ENCODE measurements at places on chromosomes 12 and 14.
A peak's percentile ranks its signal among the peaks of the same experiment; 100 is the strongest.

GRCh38 chr12:124837958-124838803 is 25.5 kb downstream of the SCARB1 start:
- DNase-seq = peak; percentile 96

- no peak for DNase-seq
Measured at GRCh38 chr14:99463974-99464373, 16.7 kb downstream of the SETD3 start.

- DNase-seq = no peak
Measured at GRCh38 chr14:67417633-67418032, 5.7 kb upstream of the PLEK2 start.

DNA sequence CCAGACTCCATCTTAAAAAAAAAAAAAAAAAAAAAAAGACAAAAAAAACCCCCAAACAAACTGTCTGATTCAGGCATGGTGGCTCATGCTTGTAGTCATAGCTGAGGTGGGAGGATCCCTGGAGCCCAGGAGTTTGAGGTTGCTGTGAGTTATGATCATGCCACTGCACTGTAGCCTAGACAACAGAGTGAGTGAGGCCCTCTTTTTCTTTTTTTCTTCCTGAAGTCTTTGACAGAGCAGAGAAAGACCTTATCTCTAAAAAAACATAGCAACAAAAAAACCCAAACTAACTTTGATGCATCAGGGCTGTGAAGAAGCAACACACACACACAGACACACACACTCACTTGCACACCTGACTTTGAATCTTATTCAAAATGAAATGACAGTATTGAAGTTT is 7.7 kb upstream of the AMN1 start:
- no peak for DNase-seq

DNA sequence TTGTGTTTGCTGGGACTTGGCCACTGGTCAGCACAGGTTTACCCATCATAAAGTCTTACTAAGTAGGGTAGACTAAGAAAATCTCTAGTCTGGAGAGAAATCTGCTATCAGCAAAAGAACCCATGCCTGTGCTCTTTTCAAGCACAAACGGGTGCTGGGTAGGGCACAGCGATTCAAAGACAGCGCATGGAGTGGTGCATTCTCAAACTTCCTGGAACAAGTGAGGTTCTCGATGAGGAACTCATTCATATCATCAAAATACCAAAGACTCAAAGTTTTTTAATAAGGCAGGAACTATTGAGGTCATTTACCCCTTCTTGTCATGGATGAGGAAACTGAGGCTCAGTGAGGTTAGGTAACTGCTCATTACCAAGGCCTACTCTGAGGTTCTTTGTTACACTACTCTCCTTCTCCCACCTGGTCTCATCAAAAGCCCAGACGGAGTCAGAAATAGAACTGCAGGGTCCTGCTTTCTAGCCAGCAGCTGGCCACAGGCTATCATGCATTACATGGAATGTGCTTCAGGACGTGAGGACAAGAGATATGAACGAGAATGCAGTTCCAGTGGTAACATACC is 390.3 kb downstream of the ZFP36L1 start:
- DNase-seq = no peak

GRCh38 chr12:95184121-95184520 is 33.1 kb downstream of the FGD6 start:
- no peak for DNase-seq

GRCh38 chr12:95553197-95553943 is 2.1 kb upstream of the USP44 start:
- no peak for DNase-seq

GRCh38 chr12:96371790-96372699 is 28.2 kb downstream of the CDK17 start:
- DNase-seq = no peak

DNA sequence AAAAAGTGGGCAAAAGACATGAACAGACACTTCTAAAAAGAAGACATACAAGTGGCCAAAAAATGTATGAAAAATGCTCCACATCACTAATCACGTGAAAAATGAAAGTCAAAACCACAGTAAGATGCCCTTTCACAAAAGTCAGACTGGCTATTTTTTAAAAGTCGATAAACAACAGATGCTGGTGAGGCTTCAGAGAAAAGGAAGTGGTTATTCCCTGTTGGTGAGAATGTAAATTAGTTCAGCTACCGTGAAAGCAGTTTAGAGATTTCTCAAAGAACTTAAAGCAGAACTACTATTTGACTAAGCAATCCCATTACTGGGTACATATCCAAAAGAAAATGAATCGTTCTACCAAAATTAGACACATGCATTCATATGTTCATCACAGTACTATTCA is 237.0 kb downstream of the KIF21A start:
- DNase-seq = no peak

GRCh38 chr12:109879351-109880042 is 844 bp downstream of the GLTP start:
- no peak for DNase-seq

DNA sequence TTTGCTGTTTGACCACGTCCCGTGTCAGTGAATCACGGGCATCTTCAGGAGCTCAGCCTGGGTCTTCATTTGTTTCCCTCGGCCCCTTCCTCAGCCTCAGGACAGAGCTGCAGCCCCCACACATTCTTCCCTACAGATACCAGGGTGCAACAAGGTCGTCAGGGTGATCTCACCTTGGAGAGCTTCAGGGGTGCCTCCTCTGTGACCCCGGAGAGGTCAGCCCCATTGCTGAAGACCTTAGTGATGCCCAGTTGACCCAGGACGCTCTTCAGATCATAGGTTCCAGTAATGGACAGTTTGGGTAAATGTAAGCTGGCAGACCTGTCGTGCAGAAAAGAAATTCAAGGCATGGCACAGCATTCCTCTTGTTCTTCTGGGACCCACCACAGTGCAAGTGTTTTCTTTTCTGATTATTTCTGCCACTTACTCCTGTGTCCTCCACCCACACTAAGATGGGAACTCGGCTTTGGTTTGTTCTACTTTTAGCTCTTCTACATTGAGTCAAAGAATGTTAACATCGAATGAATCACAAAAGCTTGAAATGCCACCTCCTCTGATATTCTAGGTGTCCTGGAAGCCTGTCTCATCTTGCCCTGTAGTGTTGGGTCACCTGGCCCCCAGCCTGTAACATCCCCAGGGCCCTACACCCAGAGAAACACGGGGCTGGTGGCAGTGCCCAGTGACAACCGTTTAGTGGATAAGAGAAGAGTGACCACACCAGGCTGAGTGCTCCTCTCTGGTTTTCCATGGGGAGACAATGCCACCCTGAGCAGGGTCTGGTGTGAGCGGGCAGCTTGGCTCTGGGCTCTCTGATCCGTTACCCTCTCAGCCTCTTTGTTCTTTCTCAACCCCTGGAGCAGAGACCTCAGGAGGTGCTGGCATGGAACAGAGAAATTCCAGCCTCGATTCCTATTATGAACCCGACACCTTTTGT is 8.8 kb downstream of the SERPINA1 start:
- no peak for DNase-seq

GRCh38 chr14:102870994-102871831 is 51.2 kb upstream of the AMN start:
- DNase-seq = no peak

GRCh38 chr14:22830443-22831010 is 840 bp downstream of the MRPL52 start:
- DNase-seq = no peak

- DNase-seq = no peak
Measured at GRCh38 chr14:67276131-67276530, 34.9 kb downstream of the PALS1 start.

DNA sequence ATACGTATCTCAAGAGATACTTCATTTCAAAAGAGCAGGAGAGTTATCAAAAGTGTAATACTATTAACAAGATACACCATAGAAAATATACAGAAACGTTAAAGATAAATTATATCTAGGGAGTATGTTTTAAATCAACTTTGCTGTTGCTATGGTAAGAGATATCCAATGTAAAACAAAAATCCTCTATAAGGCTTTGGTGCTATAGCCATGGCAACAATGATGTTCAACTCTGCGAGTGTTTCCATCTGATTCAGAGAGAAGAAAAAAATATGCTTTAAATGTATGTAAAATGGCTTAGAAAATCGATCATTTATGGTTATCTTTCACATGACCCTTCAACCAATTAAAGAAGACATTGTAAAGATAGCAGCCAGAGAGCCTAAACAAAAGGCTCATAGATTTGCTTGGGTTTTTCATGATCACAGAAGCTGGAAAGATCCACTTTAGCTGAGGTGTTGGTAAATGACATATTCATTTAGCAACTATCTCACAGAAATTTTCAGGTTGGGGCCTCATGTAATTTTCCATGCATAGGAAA is 387.0 kb upstream of the GARIN6 start:
- DNase-seq = no peak

- DNase-seq = no peak
Measured at GRCh38 chr12:104469066-104469465, 12.3 kb downstream of the CHST11 start.

DNA sequence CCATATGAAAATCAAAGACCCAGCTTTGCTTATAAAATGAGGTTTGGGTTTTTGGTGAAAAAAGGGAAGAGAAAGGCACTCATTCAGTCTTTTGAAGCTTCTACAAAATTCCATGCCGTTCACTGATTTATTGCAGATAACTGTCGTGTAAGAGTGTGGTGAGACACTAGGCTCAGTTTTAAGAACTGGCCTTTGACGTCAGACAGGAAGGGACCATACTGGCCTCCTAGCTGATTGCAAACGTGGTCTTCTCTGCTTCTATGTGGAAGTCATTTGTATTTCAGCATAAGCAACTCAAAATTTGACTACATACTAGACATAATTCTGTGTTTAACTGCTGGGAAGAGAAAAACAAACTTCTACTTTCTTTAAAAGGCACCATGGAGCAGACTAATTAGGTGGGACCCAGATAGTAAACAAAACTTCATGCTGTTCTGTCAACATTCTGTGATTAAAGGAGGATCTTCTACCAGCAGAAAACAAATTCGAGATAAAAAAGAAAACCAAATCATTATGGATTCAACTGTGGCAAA is 168.7 kb downstream of the TTC7B start:
- no peak for DNase-seq

GRCh38 chr12:119258556-119258955 is 76.0 kb upstream of the CCDC60 start:
- DNase-seq = peak; percentile 80

DNA sequence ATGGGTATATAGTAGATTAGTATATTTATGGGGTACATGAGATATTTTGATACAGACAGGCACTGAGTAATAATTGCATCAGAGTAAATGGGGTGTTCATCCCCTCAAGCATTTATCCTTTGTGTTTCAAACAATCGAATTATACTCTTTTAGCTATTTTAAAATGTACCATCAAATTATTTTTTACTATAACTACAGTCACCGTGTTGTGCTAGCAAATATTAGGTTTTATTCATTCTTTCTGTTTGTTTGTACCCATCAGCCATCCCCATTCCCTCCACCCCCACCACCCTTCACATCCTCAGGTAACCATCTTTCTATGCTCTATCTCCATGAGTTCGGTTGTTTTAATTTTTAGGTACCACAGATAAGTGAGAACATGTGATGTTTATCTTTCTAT is 115.8 kb downstream of the NUBPL start:
- no peak for DNase-seq

DNA sequence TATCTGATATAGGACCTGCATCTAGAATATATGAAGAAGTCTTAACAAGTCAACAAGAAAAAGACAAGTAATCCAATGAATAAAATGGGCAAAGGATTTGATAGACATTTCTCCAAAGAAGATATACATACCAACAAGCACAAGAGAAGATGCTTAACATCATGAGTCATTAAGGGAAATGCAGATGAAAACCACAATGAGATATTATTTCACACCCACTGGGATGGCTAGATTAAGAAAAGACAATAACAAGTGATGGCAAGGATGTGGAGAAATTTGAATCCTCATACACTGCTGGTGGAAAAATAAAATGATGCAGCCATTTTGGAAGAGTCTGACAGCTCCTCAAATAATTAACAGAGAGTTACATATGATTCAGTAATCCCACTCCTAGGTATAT is 502.6 kb downstream of the FUT8 start:
- DNase-seq = no peak

- DNase-seq = no peak
Measured at GRCh38 chr14:104517426-104517825, 62.1 kb upstream of the C14orf180 start.

DNA sequence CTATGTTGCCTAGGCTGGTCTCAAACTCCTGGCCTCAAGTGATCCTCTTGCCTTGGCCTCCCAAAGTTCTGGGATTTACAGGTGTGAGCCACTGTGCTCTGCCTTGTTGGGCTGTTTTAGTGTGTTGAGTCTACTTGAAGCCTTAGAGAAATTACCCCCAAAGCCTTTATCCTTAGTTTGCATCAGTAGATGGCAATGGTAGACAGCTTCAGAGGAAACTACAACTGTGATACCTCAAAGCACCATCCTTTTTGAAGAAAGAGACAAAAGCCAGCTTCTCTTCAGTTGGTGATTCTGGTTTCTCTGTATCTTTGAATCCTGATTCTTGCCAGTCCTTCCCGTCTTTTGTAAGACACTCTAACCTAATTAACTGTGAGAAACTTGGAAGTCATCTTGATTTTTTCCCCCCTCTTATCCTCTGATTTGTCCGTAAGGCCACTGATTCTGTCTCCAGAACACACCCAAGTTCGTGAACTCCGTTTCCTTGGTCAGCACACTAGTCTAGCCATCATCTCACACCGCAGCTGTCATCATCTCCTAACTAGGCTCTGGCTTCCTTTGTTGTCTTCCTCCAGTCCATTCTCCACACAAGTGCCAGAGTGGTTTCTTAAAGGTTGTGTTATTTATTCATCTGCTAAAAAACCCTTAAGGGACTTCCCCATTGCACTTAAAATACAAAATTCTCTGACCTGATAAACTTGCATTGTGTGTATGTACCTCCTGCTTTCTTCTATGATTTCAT is 20.2 kb downstream of the ATP2A2 start:
- DNase-seq = no peak

DNA sequence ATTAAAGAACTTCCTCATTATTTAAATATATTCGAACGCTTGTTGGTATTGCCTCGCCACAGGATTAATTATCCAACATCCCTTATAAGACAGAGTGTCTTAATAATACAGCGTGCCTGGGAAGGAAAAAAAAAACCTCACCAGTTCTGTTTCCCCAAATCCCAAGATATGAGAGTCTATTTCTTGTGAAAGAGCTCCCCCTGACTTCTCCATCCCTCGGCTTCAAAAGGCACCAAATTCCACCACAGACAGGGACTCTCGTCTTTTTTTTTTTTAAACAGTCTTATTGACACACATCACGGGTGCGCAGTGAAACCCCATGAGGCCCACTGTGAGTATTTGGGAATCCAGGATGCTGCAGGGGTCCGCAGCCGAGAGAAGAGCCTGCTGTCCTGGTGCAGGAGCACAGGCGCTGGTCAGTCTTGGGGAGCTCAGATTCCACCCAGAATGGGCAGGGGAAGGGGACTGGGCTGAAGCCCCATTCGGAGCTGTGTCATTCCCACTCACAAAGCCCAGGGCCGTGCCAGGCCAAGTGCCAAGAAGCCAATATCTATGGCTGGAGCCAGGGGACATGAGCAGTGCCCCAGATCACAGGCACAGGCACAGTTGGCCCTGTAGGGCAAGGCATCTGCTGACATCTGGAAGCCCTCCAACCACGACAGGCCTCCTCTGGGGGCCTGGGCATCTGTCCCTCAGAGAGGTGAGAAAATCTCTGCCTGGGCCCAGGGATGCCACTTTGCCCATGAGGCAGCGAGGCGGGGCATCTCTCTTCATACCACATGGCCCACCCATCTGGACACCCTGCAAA is 71.9 kb downstream of the BCL11B start:
- no peak for DNase-seq

Measured in NCI-H2029 (cell line).